ENCODE measurements at places on chromosomes 11 and 22.

DNA sequence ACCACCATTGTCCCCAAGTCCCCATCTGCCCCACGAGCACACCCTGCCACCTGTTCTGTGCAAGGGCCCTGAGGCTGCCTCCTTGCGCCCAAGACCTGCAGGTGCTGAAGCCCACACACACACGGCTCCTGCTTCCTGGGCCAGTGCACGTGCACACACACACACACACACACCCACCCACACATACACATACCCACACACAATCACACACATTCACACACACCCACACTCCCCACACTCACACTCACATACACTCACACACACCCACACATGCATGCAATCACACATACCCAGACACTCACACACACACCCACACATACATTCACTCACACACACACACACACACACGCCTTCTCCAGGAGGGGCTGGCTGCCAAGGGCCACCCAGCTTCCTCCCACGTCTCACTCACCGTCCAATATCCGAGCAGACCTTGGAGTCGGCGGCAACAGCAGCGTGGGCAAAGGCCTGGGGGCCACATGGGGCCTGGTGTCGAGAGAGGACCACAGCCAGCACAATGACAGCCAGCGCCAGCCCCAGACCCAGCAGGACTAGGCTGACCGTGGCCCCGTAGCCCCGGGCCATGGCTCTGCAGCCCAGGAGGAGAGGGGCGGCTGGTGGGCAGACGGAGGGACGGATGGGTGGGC, 616 bp downstream of the GGT5 start:
- DNase-seq, result no peak

DNA sequence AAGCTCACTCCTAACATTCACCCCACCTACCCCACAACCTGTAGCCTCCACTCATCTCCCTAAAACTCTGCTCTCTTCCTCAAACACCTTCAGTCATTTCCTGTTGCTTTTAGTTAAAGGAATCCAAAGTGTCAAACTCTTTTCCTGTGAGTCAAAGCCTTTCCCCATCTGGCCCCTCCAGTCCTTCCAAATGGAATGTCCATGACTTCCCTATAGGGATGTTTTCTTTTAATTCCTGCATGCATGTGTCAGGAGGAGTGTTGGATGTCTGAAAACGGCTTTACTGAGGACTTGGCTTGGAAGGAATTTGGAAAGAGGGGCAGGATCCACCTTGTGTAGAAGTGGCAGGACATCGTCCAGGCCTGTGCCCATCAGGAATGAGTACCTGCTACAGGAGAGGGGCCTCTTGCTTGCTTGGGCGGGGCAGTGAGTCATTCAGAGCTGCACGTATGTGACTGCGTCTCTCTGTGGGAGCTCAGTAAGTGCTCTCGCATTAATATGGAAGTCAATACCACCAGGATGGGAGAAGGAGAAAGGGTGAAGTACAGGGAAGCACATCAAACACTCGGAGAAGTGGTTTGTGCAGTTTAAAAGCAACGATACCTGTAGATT, 491.9 kb downstream of the OPCML start:
- no peak for DNase-seq

DNA sequence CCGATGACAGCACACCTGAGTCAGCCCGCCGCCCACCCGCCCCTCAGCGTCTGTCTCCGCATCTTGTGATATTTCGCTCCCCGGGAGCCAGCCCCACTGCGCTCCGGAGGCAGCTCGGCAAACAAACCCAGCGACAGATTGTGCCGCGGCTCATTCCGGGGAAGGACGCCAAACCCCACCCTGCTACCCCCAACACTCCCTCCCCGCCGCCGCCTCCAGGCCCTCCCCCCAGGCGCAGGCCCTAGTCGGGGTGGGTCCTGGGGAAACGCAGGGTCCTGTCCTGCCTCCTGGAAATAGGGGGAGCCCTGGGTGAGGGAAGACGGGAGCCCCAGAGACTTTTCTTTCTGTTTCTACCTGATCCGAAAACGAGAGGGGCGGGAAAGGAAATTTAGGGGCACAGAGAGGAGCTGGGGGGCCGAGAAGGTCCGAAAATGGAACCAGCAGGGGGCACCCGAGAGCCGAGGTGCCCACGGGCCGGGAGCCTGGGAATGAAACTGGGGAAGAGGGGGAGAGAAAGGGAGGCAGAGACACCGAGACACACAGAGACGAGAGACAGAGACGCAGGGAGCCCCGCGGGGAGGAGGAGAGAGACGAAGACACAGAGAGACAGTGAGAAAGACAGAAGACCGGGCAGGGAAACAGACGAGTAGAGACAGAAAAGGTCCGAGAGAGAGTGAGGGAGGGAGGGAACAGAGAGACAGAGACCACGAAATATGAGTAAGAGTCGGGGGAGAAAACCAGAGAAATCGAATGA, 1.7 kb upstream of the RTN4RL2 start:
- no peak for DNase-seq

GRCh38 chr11:14112721-14113120, 150.2 kb downstream of the SPON1 start:
- DNase-seq, result no peak

GRCh38 chr11:35717043-35717442, 54.5 kb downstream of the TRIM44 start:
- no peak for DNase-seq

- no peak for DNase-seq
These were observed 125.7 kb downstream of the PARVA start for GRCh38 chr11:12503039-12503484.

- DNase-seq, result no peak
These were observed 45.6 kb downstream of the BTG4 start for GRCh38 chr11:111466615-111467014.

DNA sequence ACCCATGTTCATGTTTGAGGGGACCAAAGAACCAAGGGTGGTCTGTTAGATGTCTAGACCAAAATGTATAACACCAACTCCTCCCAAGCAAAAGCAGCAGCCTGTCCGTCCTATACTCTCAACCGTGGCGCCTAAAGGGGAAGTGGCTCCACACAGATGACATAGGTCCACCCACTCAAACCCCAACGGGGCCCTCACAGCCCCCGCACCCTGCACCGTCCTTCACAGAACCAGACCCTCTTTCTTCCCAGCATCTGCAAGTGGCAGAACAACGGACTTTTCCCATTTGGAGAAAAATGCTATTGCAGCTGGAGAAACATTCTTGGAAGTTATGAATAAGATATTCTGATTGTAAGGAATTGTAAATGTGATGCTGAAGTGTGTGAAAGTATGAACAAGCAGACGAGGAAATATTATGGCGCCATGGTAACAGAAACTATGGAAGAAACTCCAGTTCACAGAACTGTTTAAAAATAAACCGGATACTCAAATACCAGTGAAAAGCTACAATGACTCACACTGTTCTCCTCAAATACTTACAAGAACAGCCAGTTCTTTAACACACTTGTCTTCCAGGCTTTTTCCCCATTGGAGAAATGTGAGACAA, 76.5 kb upstream of the ARFGAP3 start:
- no peak for DNase-seq

DNA sequence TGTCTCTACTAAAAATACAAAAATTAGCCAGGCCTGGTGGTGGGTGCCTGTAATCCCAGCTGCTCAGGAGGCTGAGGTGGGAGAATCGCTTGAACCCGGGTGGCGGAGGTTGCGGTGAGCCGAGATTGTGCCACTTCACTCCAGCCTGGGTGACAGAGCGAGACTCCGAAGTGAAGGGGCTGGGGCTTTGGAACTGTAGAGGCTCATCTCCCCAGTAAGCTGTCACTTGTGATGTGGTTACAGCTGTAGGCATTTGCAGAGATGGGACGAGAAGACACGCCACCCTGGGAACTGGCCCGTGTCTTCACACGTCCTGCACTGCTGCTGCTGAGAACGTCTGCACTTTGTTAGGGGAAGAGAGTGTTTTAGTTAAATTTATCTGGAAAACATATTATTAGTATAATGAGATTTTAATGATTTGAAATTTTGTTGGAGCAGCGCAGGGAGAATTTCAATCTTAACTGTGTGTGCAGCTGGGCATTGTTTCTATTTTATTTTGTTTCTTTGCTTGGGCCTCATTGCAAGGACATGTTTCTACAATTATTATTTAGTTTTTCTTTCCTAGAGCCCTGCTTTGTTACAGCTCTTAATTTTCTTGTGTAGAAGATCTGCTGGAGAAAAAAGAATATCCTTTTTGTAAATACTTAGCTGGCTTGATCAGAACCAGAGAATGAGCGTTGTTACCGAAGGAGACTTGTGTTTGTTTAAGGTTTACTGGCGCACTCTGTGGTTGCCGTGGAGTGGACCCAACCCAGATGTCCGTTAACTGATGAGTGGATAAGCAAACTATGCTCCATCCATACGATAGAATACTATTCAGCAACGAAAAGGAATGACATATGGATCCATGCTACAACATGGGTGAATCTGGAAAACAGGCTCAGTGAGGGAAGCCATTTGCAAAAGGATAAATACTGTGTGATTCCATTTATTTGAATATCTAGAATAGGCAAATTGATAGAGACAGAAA, 18.4 kb downstream of the PARVB start:
- DNase-seq, result peak; percentile 95

- DNase-seq, result no peak
These were observed 286.9 kb downstream of the CNTN5 start for GRCh38 chr11:99307510-99308088.

- DNase-seq, result no peak
These were observed 220.6 kb upstream of the ISX start for GRCh38 chr22:34845391-34845790.

GRCh38 chr11:68506908-68507307, 46.4 kb downstream of the PPP6R3 start:
- DNase-seq, result no peak

GRCh38 chr11:20443596-20443995, 56.1 kb downstream of the PRMT3 start:
- DNase-seq, result peak; percentile 8

- no peak for DNase-seq
These were observed 130.9 kb downstream of the BBOX1 start for GRCh38 chr11:27171376-27171958.

- DNase-seq, result no peak
These were observed 123.8 kb downstream of the LARGE1 start for GRCh38 chr22:33796494-33796893.

Data from Jurkat, Clone E6-1 (cell line).